Activated CD4-positive, CD25-positive, alpha-beta regulatory T cell treated with anti-CD3 and anti-CD28 coated beads, Interleukin-2, amount 50 U/mL, for 72 hours (primary cell): ENCODE measurements at places on chromosomes 4 and X.

GRCh38 chr4:156378033-156378665 lies 424.5 kb upstream of the CTSO start:
- DNase-seq, result no peak

GRCh38 chr4:24464566-24464965 lies 119.8 kb downstream of the DHX15 start:
- DNase-seq, result no peak

DNA sequence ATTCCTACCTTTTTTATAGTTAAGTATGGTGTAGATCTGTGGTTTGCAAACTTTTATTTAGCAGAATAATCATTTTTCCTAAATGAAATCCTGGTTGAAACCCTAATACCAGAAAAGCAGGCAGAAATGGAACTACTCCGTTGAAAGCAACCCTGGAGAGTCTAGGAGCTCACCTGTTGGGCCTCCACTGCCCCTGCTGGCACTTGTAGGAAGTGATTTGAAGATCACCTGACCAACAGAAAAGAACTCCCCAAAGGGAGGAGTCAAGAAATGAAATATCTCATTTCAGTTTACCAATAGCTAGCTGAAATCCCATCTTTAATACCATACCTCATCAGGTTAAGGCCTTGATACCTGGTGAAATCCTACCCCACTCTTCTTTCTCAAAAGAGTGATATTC lies 277.1 kb downstream of the KLHL13 start:
- no peak for DNase-seq

- no peak for DNase-seq
These were observed 984.4 kb downstream of the RAB28 start for GRCh38 chr4:12499693-12500092.

GRCh38 chr4:79650217-79650616 lies 242.2 kb upstream of the GK2 start:
- DNase-seq, result no peak

DNA sequence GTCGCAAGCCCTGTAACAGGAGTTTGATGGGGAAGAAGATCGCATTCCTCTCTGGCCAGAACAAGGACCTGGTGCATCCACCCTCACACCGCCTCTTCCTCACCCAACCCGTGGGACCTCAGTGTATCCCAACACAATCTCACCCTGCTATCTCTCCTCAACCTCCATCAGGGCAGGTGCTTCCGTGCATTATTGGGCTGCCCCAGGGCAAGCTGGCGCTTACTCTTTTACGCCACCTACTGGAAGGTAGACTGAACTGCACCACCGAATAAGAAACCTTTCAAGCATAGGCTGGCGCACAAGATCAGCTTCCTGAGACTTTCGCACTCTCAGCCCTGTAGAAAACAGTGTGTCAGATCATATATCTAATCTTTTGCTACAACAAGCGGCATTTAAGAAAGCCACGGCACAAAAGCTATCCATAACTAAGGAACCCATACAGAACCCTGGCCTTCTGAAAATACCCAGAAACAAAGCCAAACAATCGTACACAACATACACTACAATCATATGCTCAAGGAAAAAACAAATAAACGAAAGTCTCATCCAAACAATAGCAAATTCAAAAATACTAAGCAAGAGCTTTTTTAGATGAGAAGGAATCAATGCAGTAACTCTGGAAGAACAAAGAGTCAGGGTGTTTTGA lies 209.3 kb downstream of the UGT8 start:
- no peak for DNase-seq

DNA sequence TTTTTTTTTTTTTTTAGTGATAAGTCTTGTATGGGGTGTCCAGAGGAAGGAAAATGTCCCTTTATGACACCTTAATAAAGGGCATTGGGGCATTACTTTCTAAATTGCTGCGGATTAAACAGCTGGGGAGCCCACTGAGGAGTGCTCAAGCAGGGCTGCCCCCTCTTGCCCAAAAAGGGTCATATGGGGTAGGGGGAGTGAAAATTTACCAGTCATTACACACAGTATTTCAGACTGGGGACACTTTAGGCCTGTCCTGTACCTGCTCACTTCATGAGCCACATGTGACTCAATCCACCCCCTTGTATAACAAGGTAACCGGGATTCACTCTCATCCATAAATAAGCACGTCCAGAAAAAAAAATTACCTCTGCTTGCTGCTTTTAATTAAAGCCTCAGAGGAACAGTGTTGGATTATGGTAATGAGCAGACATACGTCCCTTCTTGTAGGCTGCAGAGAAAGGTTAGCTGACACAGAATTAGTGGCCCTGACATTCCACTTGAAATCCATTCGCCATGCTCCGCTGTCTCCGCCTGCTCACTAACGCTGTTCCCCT lies 1.8 kb downstream of the PRDM8 start:
- DNase-seq, result no peak

DNA sequence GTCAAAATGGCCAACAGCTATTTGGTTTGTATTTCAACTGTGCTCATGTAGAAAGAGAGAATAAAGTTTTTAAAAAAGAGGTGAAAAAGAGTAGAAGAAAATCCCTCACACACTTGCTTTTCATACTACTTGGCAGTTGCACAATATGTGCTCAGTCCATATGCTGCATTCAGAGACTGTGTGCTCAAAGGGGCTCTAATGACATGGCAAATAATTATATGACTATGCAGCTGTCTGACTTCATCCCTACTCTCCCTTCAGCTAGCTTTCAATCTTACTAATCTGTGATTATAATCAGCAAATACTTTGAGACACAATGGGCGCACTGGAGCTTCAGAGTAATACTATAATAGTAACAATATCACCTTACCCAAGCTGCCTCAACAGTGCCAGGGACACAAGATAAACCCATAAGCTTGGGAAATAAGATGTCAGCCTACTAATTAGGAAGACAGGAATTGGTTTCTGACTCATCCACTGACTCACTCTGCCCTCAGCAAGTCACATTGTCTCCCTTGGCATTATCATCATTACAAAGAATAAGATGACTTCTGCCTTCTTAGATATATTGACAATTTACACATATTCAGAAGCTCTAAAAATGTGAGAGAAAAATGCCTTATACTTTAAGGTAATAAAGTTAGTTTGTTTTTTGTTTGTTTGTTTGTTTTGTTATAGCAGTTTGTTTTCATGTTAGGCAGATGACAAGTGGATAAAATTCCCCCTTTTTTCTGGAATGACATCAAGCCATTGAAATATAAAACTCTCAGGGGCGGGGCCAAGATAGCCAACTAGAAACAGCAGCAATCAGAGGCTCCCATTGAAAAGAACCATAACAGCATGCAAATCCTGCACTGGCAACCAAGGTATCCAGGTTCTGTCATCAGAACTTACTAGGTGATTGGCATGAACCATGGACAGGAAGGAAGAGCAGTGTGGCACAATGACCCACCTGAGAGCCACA lies 311.6 kb downstream of the FAM133A start:
- DNase-seq, result no peak

DNA sequence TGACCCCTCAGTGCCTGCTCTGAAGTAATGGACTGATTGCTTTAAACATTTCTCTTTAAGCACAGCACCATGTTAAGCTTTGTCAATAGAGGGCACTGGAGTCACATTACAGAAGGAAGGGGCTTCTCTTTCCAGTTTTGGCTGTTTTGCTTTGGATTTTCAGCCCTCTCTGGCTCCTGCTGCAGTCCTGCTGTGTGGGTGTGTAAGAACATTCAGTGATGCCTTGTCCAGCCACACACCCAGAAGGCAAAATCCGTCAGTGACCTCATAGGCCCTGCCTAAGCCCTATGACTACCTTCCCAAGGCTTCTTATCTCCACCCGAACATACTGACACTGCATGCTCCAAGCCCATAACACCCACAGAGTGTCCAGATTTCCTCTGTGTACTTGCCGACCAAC lies 215.3 kb upstream of the CTSO start:
- DNase-seq, result no peak

GRCh38 chrX:150966235-150966634 lies 16.9 kb upstream of the HMGB3 start:
- no peak for DNase-seq

DNA sequence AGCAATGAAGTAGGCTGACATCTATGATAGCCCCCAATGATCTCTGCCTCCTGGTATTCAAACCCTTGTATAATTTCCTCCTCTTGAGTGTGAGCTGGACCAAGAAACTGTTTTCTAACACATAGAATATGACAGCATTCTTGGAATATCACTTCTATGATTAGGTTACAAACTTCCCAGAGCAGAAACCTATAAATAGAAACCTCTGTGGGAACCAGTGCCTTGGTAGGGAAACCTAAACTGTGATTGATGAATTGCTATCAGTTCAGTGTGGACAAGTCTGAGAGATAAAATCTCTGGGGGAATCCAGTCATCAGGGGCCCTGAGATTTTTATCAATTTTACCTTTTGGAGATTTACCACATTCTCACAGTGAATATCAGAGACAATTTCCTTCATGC lies 756.5 kb upstream of the AGA start:
- DNase-seq, result no peak

DNA sequence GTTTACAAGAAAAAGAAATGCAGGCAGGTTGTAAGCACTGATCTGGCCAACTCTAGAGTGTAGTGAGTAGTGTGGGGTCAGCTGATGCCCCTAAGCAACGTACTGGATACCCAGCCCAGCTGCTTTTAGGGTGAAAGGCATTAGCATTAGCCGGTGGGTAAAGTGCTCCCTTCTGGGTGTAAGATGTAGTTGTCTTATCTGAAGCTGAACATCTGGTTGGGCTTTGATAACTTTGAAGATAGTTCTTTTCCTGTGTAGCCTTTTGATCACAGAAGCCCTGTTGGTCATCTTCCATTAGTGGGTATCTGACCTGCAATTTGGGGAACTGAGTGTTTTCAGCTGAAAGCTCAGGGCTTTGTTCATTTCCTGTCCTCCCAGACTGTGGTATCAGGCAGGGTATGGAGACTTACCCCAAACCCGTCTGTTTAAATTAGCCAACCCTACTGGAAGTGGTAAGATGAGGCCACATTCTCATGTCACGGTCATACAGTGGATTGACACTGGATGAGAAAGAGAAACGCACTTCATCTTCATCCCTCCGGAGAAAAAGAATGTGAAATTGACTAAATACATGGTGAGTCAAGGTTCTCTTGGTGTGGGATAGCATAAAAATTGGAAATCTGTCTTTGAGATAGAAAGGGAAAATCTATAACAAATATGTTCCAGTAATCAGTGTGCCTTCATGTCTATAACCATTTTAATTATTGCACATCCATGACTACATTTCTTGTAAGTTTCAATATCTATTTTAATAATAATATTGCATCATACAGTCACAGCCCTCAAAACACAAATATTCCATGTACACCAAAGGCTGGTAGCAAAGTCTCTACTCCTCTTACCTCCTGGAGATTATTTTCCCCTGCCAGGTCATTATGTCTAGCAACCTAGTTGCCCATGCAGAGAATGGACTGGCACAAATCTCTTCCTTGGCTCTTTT lies 8.7 kb downstream of the RHOH start:
- DNase-seq, result no peak

GRCh38 chr4:1021386-1022050 lies 10.1 kb downstream of the FGFRL1 start:
- DNase-seq, result no peak

GRCh38 chr4:99403380-99404184 lies 31.6 kb downstream of the ADH7 start:
- no peak for DNase-seq

DNA sequence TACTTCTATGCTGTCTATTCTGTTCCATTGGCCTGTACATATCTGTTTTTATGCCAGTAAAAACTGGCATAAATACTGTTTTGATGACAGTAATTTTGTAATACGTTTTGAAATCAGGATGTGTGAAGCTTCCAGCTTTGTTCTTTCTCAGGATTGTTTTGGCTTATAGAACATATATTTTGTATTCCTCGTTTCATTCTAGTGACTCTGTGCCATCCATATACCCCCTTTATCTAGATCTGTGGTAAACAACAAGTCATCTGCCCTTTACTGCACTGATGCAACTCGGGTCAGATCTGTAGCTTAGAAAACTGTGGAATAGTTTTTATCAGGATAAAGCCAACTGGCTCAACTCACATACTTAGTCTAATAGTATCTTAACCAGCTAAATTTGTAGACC lies 233.7 kb downstream of the PRDM5 start:
- DNase-seq, result no peak

DNA sequence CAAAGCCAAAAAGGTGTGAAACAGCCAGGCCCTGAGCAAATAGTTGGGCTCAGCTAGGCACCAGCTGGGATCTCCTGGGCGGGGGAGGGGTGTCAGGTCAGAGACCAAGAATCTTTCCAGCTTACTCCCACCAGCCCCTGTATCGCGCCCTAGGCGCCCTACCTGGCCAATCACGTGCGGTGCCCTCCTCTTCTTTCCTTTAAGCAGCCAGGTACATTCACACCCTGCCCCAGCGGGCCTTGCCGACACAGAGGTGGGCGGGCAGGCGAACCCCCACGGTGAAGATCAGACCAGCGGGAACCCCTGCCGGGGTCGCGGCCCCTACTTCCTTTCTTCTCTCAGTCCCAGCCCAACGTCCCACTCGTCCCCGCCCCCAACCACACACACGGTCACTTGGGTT lies 9.1 kb downstream of the ARHGAP36 start:
- DNase-seq, result no peak

DNA sequence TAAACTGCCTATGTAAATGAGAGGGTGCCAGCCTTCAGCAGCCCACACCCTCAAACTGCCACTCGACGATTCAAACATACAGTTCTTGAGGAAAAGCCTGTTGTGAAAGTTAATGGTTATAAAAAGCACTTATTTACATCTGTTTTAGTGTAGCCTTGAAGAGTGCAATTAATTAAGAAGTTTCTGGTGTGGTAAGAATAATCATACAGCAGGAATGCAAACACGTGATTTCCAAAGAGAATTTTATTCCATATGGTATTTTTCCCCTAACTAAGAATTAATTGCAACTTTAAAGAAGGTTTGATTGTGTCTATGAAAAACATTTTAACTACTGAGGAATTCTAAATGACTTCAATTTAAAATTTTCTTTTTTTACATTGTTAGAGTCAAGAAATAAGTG lies 176.3 kb upstream of the PITX2 start:
- DNase-seq, result no peak

- no peak for DNase-seq
These were observed 155.3 kb upstream of the GPC4 start for GRCh38 chrX:133570549-133570948.

- DNase-seq, result no peak
These were observed 51.9 kb downstream of the EFHC2 start for GRCh38 chrX:44291468-44292092.

DNA sequence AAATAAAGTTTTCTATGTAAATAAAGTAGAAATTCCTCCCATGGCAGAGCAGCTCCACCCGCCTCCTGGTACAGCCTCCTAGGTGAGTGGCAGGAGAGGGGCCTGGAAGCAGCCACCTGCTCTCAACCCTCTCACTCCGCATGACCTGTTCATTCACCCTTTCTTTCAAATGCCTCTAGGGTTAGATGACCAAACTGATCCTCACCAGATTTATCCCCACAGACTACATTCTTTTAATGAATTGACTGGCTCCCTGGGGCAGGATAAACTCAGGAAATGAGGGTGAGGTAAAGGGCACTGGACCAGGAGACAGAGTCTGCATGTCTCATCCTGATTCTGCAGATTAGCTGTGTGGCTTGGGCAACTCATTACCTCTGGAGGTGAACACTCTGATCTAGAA lies 32.6 kb upstream of the NKX6-1 start:
- no peak for DNase-seq

GRCh38 chrX:66654411-66654810 lies 15.5 kb upstream of the EDA2R start:
- no peak for DNase-seq
